WTC11 (cell line): ENCODE measurements at places on chromosomes 5 and 9.

DNA sequence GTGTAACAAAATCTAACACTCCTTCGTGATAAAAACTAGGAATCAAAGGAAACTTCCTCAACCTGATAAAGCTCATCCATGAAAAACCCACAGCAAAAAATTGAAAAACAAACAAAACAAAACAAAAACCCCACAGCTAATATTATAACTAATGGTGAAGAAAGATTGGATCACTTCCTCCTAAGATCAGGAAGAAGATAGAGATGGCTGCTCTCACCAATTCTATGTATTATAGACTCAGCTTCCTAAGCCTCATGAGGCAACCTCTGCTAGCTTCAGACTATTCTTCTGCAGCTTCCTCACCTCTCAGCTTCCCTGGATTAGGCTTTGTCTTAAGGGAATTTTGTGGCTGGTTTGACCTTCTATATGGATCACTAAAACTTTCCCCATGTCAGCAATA lies 40.1 kb downstream of the PHAX start:
- peaks cover 15% of the 10 kb centered on the region for H3K36me3 ChIP-seq
- H3K27me3 ChIP-seq, result no peaks in the 10 kb centered on the region
- H3K27ac ChIP-seq, result no peak overlapping the region
- H3K4me3 ChIP-seq, result no peak overlapping the region
- H3K4me1 ChIP-seq, result no peaks in the 10 kb centered on the region

DNA sequence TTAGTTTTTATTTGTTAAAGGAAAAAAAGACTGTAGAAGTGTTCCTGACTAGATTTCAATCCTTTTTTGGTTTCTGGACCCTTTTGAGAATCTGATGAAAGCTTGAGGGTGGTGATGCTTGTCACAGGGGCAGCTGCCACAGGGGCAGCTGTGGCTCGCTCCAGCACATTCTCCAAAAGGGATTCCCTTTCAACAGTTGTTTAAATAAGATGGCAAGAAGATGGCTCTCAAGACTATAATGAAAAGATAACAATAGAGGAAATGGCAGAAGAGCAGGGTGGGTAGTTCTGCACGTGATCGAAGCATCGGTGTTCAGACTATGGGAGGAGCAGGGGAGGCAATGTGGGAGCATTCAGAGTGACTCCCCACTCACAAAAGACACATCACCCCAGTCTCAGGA lies 46.5 kb upstream of the TNFAIP8 start:
- no peaks in the 10 kb centered on the region for H3K27me3 ChIP-seq
- H3K4me3 ChIP-seq, result no peak overlapping the region
- H3K4me1 ChIP-seq, result peaks cover 10% of the 10 kb centered on the region

DNA sequence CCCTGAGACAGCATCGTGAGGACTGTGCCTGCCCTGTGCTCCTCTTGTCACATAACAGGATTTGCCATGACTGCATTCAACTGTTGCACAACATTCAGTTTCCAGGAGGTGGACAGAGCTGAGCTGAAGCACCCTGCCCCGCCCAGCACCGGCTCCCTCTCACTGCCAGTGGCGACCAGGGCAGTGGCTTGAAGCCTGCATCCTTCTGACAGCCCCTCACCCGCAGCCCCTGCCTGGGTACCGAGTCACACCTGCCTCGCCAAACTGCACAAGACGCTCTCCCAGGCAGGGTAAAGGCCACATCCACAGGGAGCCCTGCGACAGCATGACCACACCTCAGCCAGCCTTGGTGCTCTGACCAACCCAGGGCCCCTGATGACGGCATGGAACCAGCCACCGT lies 59.9 kb upstream of the ZNF354A start:
- H3K4me3 ChIP-seq, result no peak overlapping the region
- no peak for DNase-seq
- H3K27ac ChIP-seq, result no peak overlapping the region
- H3K4me1 ChIP-seq, result peaks cover 9% of the 10 kb centered on the region
- H3K36me3 ChIP-seq, result peaks cover 20% of the 10 kb centered on the region; the same call in 1 of the 2 replicates
- H3K27me3 ChIP-seq, result no peaks in the 10 kb centered on the region

DNA sequence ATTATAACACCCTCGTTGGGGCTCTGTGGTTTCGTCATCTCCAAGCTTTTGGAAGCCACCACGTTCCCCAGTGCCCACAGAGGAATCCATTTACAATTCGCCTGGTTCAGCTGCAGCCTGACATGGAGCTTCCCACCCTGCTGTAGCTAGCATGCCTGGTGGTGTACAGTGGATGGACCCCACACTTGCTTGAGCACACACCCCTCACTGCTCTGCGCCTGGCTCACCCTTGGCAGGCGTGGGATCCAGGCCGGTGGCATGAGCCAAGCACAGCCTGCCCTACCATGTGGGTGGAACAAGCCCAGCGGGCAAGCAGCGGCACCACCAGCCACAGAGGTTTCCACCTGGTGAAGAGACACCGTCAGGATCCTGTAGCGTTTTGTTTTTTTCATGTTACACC lies 1045.7 kb upstream of the CDH9 start:
- no peak overlapping the region for H3K27ac ChIP-seq
- peaks cover 8% of the 10 kb centered on the region; the same call in 1 of the 2 replicates for H3K36me3 ChIP-seq
- no peaks in the 10 kb centered on the region for H3K27me3 ChIP-seq

DNA sequence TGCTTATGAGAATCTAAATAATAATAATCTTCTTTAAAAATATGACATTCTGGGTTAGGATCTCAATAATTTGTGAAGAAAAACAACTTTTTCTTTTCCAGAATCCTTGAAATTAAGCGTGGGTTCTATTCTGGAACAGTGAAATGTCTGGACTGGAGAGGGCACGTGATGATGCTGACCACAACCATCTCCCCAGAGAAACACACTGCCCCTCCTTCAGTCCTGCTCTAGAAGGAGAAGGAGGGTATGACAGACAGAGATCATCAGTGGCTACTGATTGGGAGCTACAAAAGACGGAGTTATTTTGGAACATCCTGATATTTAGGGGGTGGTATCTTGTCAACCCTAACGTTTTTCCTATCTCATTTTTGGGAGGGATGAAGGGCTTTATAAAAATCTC lies 40.2 kb downstream of the MEF2C start:
- no peaks in the 10 kb centered on the region for H3K27me3 ChIP-seq
- H3K4me1 ChIP-seq, result peaks cover 3% of the 10 kb centered on the region
- DNase-seq, result no peak
- H3K36me3 ChIP-seq, result no peaks in the 10 kb centered on the region

DNA sequence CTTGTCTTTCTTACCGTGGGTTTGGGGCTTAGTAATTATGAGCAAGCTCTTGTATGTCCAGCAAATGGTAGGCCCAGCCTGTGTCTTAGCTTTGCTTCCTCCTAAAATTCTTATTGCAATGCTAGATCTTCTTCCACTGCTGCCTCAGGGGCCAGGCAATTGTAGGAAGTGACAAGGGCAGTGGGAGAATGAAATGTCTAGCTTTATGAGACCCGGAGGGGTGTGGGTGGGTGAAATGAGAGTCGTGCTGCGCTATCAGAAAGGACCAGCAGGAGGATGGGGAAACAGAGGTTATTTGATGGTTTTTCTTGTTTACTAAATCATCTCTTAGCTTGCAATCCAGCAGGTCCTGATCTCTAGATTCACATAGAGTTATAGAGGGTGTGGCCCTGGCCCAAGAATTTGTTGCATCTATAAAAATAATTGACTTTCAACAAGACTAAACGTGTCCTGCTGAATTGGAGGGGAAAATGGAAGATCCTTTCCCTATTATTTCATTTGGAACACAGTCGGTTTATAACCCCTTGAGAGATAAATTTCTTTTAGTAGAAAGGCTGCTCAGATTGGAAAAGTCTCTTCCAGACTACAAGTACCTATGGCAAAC lies 43.7 kb downstream of the ZNF366 start:
- H3K4me1 ChIP-seq, result no peaks in the 10 kb centered on the region
- no peaks in the 10 kb centered on the region for H3K27me3 ChIP-seq
- H3K27ac ChIP-seq, result no peak overlapping the region
- DNase-seq, result no peak
- H3K4me3 ChIP-seq, result no peak overlapping the region
- no peaks in the 10 kb centered on the region for H3K36me3 ChIP-seq

DNA sequence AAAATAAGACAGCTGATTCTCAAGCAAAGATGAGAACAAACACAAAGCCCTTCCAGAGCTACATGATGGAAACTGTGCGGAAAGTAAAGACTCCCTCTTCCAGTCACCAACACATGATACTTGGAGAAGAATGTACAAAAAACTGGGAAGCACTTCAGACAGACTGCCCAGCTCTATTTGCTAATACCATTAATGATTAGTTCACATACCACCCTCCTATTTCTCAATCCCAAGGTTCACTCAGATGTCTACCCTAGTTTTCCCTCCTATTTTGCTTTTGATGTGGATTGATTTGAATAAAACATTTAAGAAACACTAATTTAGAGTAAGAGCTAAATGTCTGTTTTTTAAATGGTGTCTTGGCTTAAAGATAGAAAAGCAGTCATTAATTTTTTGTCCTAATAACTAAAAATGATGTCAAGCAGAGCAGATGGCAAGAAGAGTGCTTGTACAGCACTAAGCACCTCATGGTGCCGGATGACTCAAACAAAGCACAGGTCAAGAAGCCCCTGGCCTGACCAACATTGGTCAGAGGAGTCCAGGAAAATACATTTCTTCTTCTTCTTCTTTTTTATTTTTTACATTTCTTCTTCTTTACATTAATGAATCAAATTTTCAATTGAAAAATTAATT lies 639.4 kb downstream of the PDE4D start:
- DNase-seq, result no peak
- no peaks in the 10 kb centered on the region for H3K4me1 ChIP-seq
- no peaks in the 10 kb centered on the region for H3K36me3 ChIP-seq
- no peak overlapping the region for H3K27ac ChIP-seq
- H3K4me3 ChIP-seq, result no peak overlapping the region

DNA sequence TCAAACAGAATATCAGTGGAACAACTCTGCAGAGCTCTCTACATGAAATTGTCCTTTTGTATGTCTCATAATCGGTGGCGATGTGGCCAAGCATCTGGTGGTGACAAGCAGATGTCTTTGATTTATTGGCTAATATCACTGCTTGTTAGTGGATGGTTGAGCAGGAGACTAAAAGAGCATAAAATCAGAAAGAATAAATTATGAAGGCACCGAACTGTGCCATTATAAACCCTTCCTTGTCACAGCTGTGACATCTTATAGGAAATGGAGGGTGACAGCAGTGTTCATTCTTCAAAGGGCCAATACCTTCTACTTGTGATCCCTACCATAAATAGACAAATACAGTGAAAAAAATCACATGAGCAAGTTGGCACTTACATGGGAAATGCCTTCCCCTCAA lies 1404.3 kb downstream of the MAT2B start:
- peaks cover 3% of the 10 kb centered on the region; the same call in 1 of the 2 replicates for H3K4me1 ChIP-seq
- DNase-seq, result no peak
- H3K27me3 ChIP-seq, result no peaks in the 10 kb centered on the region
- no peak overlapping the region for H3K27ac ChIP-seq

GRCh38 chr9:107487521-107488374 lies 1.8 kb downstream of the KLF4 start:
- peaks cover 39% of the 10 kb centered on the region for H3K4me1 ChIP-seq
- H3K27ac ChIP-seq, result no peak overlapping the region
- peak; percentile 75 for DNase-seq
- H3K36me3 ChIP-seq, result peaks cover 2% of the 10 kb centered on the region; the same call in 1 of the 2 replicates

DNA sequence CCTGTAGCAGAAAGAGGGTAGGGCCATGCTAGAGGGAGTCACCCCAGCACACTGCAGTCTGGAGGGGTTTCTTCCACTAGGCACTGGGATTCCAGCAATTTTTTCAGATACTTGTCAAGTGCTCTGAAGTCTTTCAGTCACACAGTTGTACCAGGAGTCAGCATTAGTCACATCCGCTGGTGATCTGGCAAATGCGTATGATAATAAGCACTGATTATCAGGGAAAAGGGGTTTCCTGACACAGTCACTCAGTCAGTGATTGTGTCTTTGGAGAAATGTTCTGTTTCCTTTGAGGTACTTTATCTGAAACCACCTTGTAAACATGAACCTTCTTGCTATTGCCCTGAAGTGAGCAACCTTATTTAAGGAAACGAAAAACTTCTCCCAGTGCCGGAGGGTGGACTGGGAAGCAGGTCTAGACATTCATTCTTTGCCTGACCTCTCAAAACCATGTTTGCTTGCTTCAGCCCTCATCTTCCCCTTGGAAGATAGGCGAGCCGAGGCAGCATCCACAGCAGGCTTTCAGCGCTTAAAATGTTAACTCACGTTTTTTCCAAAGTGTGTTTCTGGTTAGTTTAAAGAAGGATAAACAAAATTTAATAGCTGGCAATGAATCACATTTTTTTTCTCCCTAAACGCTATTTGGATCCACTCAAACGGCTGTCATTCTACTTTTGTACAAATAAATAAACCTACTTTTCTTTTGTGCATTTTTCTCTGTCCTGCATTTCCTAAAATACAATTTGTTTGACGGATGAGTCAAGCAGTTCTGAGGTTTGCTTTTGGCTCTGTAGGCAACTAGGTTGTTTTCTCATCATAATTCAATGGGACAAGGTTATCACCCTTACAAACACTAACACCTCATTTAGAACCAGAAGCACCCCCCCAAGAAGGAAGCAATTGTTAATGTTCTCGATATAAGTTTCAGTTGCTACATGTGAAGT lies 77.7 kb downstream of the FOXD1 start:
- DNase-seq, result no peak
- H3K27me3 ChIP-seq, result peaks cover 3% of the 10 kb centered on the region; the same call in 1 of the 2 replicates
- no peak overlapping the region for H3K27ac ChIP-seq
- H3K4me3 ChIP-seq, result no peak overlapping the region
- no peaks in the 10 kb centered on the region for H3K36me3 ChIP-seq

- no peaks in the 10 kb centered on the region for H3K36me3 ChIP-seq
- H3K27ac ChIP-seq, result no peak overlapping the region
- DNase-seq, result no peak
Observed at GRCh38 chr9:27003426-27004077, 1.9 kb downstream of the LRRC19 start.

DNA sequence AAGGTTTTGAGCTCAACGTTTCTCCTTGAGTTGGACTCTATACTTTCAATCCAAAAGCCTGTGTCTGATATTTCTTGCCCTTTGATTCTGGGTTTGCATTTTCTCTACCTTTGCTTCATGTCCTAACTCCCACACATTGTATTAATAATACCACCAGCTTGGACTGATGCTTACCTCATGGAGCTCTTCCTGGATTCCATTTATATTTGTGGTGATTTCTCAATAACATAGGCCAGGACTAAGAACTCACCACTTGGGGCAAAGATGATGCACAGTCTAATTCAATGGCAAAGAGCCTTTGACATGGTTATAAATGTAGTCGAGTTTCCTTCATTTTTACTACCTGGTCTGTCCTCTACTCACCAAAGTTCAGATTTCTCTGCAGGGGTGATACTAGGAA lies 27.5 kb upstream of the EFNA5 start:
- H3K4me3 ChIP-seq, result no peak overlapping the region
- no peak for DNase-seq
- no peaks in the 10 kb centered on the region for H3K27me3 ChIP-seq
- H3K27ac ChIP-seq, result no peak overlapping the region

GRCh38 chr9:78030296-78030552 lies 1.4 kb downstream of the GNAQ start:
- peaks cover 3% of the 10 kb centered on the region; the same call in 1 of the 2 replicates for H3K27me3 ChIP-seq
- peaks cover 54% of the 10 kb centered on the region for H3K4me1 ChIP-seq
- no peak for DNase-seq

DNA sequence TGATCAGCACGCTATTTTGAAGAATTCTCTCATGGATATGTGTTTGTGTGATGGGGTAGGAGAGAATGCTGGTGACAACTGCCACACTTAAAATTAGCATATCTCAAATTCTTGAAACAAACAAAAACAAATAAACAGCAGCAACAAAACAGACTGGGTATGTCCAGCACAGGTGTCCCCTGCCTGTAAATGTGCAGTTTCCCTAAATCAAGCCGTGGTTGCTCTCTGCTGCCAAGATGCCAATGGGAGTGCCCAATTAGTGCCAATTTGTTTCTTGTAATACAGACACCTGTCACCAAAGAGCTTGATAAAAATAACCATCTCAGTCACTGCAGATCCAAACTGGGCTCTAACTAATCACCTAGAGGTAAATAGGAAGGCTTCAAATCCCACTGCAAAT lies 144.2 kb upstream of the SMARCA2 start:
- DNase-seq, result no peak
- H3K27ac ChIP-seq, result no peak overlapping the region
- H3K27me3 ChIP-seq, result no peaks in the 10 kb centered on the region
- H3K36me3 ChIP-seq, result no peaks in the 10 kb centered on the region
